ENCODE measurements at places on chromosomes 1 and 21.

DNA sequence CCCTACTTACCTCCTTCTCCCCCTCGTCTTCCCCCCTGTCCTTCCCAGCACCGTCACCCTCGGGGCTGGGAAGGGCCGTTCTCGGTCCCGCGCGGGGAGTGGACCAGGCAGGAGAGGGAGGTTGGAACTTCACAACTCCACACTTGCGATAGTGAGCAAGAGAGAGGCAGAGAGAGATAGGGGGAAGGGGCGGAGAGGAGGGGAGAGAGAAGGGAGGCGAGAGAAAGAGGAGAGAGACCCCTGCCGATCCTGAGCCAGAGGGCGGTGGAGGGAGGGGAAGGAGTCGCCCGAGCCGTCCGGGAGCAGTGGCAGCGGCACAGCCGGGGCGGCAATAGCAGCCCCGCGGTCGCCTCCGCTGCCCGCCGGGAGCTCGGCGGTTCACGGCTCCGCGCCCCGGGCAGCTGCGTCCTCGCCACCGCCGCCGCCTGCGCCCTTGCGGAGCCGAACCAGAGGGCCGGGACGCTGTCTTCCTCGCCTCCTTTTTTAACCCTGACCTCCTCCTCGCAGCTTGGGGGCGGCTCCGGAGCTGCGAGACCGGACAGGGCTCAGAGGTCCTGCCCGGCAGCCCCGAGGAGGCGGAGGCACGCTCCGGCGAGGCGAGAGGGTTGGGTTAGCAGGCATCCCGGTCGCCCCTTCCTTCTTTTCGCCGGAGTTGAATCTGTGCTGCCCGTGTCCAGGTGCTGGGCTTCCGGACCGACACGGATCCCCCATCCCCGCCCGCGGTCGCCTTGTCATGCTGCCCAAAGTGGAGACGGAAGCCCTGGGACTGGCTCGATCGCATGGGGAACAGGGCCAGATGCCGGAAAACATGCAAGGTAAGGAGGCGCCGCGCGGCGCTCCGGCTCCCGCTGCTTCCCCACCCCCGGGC, 11.7 kb downstream of the NR5A2 start:
- peaks cover 3% of the 10 kb centered on the region for H3K36me3 ChIP-seq
- H3K27ac ChIP-seq, result peak overlapping the region; percentile 66
- DNase-seq, result no peak
- peaks cover 22% of the 10 kb centered on the region for H3K4me1 ChIP-seq
- peaks cover 63% of the 10 kb centered on the region for H3K27me3 ChIP-seq

DNA sequence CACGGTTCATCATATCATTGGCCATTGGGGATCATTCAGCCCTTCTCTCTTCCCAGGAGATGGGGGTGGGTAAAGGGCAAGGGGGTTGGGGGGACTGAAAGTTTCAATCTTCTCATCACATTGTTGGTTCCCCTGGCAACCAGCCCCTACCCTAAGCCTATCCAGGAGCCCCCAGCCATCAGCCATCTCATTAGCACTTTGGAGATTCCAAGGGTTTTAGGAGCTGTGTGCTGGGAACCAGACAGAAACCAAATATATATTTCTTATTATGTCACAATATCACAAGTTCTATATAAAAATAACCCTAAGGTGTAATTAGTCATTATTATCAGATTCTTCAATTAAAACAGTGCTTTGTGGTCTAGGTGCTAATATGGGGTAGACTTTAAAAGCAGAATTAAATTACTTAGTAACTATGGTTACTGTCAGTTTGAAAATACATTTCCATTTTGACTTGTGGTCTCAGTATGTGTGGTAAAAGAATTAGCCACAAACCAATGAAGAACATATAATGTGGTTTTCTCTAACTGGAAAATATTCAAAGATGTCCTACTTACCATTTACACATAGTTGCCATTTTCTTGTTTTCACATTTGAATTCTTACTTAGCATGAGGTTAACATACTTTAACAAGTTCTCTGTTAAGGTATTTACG, 28.1 kb downstream of the IL23R start:
- H3K4me3 ChIP-seq, result no peak overlapping the region
- H3K36me3 ChIP-seq, result peaks cover 7% of the 10 kb centered on the region
- DNase-seq, result no peak
- peaks cover 24% of the 10 kb centered on the region for H3K4me1 ChIP-seq

GRCh38 chr1:160143695-160144094, 7.7 kb upstream of the ATP1A4 start:
- H3K4me1 ChIP-seq, result no peaks in the 10 kb centered on the region
- peaks cover 13% of the 10 kb centered on the region for H3K27me3 ChIP-seq
- H3K36me3 ChIP-seq, result no peaks in the 10 kb centered on the region
- H3K27ac ChIP-seq, result no peak overlapping the region

DNA sequence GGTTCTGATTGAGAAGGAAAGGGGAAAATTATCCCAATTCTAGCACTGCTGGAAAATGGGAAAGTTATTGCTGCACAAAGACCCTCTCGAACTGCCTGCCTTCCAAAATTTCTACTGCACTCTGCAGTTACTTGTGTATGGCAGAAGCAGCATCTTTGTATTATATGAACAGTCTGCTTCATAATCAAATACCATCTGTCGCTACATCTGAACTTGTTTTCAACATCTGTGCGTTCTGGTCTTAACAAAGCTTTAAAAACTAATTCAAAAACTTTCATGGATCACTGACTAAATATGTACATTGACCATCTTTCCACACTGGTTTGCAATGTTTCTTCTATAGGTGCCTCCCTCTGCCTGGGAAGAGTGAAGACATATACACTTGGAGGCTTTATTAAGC, 79.2 kb downstream of the PROX1 start:
- H3K4me1 ChIP-seq, result no peaks in the 10 kb centered on the region
- DNase-seq, result no peak
- no peaks in the 10 kb centered on the region for H3K36me3 ChIP-seq

DNA sequence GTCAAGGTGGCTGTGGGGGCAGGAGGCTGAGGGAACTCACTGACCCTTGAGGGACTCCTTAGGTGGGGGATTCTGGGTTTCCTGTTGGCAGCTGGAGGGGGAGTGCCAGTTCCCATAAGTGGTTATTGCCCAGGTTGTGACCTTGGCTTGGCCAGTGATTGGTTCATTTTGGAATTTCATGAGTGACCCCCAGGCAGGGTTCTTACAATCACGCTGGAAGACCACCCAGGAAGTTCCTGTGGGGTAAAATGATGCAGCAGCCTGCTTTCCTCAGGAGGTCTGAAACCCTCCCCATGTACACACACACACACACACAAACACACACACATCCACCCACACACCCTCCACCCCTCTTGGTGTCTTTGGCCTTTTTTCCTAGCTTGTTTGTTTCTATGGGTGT, 16.9 kb downstream of the VANGL1 start:
- no peaks in the 10 kb centered on the region for H3K27me3 ChIP-seq
- H3K4me3 ChIP-seq, result no peak overlapping the region
- H3K27ac ChIP-seq, result no peak overlapping the region

- no peak for DNase-seq
- no peaks in the 10 kb centered on the region for H3K36me3 ChIP-seq
- H3K27me3 ChIP-seq, result peaks cover 9% of the 10 kb centered on the region
- no peaks in the 10 kb centered on the region for H3K4me1 ChIP-seq
- no peak overlapping the region for H3K27ac ChIP-seq
These were observed 55.2 kb downstream of the SYT14 start for GRCh38 chr1:209993061-209993830.

- no peak for DNase-seq
- no peak overlapping the region for H3K4me3 ChIP-seq
- H3K36me3 ChIP-seq, result no peaks in the 10 kb centered on the region
- no peak overlapping the region for H3K27ac ChIP-seq
- no peaks in the 10 kb centered on the region for H3K27me3 ChIP-seq
These were observed 6.7 kb downstream of the S100A16 start for GRCh38 chr1:153606194-153606593.

DNA sequence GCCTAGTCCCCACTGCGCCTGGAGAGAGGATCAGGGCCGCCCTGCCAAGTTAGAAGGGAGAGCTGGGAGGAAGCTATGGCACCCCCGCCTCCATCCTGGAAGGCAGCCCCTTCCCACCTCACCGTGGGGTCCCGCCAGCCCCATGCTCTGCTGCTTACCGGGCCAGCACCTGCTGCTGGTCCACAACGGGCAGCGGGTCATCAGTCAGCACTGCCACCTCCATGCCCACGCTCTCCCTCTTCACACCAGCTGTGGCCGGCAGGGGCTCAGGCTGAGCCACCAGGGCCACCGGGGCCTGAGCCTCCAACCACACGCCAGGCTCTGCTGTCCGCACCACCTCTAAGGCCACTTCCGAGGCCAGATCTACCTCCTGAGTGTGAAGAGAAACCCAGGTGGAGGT, 23.5 kb upstream of the DDOST start:
- peaks cover 38% of the 10 kb centered on the region for H3K27me3 ChIP-seq
- DNase-seq, result no peak
- no peak overlapping the region for H3K4me3 ChIP-seq

- no peak for DNase-seq
- H3K36me3 ChIP-seq, result no peaks in the 10 kb centered on the region
- no peaks in the 10 kb centered on the region for H3K27me3 ChIP-seq
- H3K27ac ChIP-seq, result no peak overlapping the region
- H3K4me3 ChIP-seq, result no peak overlapping the region
- H3K4me1 ChIP-seq, result no peaks in the 10 kb centered on the region
These were observed 15.2 kb downstream of the EXTL2 start for GRCh38 chr1:100879422-100879821.

- no peak overlapping the region for H3K4me3 ChIP-seq
- H3K36me3 ChIP-seq, result no peaks in the 10 kb centered on the region
- H3K4me1 ChIP-seq, result no peaks in the 10 kb centered on the region
These were observed 113.8 kb downstream of the EPHB2 start for GRCh38 chr1:22824466-22824865.

DNA sequence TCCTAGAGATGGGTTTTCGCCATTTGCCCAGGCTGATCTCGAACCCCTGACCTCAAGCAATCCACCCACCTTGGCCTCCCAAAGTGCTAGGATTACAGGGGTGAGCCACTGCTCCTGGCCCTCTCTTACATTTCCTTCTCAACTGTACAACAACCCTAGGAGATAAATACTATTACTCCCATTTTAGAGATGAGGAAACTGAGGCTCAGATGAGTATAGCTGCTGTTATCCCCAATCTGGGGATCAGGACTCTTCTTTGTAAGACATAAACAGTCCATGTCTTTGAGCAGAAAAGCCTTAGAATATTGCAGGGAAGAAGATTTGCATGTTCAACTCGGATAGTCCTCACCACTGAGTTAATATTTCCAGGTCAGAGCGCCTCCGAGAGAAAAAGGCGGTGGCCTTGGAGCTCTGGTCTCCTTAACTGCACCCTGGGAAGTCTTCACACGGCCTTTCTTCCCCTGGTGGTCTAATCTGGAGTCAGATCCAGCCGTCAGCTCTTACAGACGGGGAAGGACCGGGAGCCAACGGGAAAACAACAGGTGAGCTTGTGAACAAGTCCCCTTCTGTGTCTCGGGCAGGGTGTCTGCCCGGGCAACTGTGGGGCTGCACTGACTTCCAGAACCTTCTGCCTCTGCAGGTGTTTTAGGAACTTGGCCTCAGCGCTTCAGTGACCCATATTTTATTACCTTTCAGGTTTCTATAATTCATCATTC, 5.9 kb upstream of the OLIG1 start:
- no peak overlapping the region for H3K4me3 ChIP-seq
- no peak overlapping the region for H3K27ac ChIP-seq
- H3K4me1 ChIP-seq, result peaks cover 11% of the 10 kb centered on the region
- no peak for DNase-seq
- peaks cover 55% of the 10 kb centered on the region for H3K27me3 ChIP-seq

DNA sequence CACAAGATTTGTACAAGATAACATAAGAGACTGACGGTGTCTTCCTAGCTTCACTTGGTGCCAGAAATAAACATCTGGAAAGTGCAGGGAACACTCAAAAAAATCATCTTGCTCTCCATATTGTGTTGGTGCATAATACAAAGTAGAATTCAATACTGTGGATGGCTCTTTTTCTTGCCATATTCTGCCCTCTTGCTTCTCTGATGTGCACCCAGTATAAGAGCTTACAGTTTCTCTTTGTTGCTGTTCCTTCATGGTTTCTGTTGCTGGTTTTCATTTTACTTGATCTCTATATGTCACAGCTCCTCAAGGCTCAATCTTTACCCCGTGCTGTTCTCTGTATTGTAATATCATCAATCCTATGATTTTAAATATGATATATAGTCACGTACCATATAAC, 528.5 kb upstream of the ZP4 start:
- H3K27ac ChIP-seq, result no peak overlapping the region
- H3K4me3 ChIP-seq, result no peak overlapping the region
- no peaks in the 10 kb centered on the region for H3K36me3 ChIP-seq
- no peaks in the 10 kb centered on the region for H3K27me3 ChIP-seq

DNA sequence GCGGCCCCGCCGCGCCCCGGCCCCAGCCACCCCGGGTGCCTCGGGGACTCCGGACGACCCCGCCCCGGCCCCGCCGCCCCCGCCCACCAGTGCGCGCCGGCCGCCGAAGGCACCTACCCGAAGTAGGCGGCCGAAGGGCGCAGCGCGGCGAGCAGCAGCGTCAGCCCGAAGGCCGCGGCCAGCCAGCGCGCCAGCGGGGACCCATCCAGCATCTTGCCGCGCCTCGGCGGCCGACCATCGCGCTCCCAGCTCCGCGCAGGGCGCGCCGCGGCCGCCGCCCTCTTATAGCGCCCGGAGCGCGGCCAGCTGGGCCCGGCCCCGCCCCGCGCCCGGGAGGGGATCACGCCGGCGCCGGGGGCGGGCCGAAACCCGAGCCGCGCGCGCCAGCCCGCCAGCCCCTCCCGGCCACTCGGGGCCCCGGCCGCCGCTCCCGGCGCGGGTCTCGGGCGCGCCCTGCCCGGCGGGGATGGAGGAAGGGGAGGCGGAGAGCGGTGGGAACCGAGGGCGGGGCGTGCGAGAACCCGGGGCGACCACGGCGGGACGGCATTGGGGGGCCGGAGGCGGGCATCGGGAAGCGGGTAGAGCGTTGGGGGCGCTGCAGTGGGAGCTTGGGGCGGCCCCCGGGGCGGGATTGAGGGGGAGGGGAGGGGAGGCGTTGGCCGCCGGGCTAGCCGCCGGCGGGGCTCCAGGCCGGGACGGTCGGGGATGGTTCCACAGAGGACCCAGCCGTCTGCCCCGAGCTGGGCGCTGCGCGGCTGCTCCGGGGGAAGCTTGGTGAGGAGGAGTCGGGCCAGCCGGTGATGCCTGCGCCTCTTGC, at the start of gene WNT9A:
Gene WNT9A (minus strand): TSS at position 257 of the 817 bp plus-strand sequence. CDS start 45 bp downstream, at position 212.
- peak within 1 kb of the TSS; percentile 46 for H3K27ac ChIP-seq
- H3K27me3 ChIP-seq, result peaks cover 26% of the 10 kb centered on the region
- H3K4me1 ChIP-seq, result peaks cover 13% of the 10 kb centered on the region
- H3K4me3 ChIP-seq, result peak within 1 kb of the TSS; percentile 69
- DNase-seq, result no peak

GRCh38 chr1:43367026-43367903, 546 bp downstream of the ELOVL1 start:
- H3K27ac ChIP-seq, result peak overlapping the region; percentile 91
- H3K36me3 ChIP-seq, result peaks cover 43% of the 10 kb centered on the region
- no peaks in the 10 kb centered on the region for H3K27me3 ChIP-seq
- peak; percentile 31 for DNase-seq

DNA sequence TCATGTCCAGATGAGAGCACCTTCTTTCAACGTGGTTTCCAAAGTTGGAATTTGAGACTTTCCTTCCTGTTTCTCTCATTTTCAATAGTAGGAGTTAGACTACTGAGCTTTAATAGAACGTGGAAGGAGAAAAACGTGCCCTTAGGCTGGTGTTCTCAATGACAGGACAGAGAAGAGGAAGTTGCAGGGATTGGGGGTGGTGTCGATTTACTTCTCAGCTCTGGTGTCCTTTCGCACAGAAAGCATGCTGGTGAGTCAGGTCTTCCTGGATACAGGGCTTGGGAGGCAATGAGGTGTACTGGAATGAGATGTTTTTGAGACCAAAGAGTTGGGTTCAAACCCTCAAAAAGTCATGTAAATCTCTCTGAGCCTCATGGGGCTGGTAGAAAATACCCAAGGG, 67.1 kb downstream of the HIVEP3 start:
- H3K27me3 ChIP-seq, result no peaks in the 10 kb centered on the region
- H3K27ac ChIP-seq, result no peak overlapping the region
- peaks cover 24% of the 10 kb centered on the region for H3K4me1 ChIP-seq
- peaks cover 15% of the 10 kb centered on the region for H3K36me3 ChIP-seq
